ENCODE measurements at places on chromosomes 16 and 17.

GRCh38 chr17:74574489-74575142 lies 7.3 kb upstream of the CD300H start:
- no peak for DNase-seq

DNA sequence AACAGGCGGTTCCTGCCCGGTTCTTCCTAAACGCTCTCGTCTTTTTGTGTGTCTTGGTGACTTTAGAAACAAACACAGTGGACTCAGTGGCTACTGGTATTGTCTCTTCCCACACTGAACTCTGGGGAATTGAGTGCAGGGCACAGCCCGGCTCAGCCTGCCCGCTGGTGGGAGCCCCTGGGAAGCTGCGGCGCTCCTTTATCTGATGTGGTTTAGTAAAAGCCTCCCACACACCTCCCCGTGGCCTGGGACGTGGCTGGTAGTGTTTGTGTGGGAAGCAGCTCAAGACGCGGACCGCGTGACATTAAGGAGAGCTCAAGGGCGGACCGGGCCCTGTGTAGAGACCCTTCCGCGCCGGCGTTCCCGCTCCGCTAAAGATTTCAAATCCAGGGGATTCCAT lies 55.4 kb upstream of the PVALEF start:
- DNase-seq, result no peak

DNA sequence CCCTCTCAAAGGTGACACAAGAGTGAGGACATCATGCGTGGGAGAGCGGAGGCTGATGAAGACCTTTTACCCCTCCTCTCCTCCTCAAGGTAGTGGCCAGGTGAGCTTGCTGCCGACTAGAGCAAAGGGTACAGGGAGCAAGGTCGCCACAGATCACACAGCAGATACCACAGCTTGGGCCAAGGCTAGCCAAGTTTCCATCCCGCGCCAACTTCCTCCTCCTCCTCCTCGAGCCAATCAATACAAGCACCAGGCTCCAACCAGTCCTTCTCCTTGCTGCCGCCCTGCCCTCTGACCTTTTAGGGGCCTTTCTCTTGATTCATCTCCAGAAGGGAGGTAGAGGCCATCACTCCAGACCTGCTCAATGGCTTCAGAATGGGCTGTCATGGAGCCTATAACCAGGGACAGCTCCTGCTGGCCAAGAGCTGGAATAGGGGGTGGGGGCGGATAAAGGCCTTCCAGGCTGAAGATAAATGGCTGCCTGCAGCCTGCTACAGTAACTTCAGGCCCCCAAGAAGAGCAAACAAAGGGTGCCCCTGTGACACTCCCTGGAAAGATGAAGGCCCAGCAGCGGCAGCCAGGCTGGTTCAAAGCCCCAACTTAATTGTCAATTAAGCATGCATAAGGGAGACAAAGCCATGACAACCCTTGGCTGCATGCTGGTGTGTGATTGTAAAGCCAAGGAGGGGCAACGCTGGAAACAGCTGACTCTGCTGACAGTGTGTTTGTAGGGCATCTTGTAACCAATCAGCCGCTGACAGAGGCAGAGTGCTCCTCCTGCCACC lies 17.8 kb downstream of the HNF1B start:
- DNase-seq, result no peak

DNA sequence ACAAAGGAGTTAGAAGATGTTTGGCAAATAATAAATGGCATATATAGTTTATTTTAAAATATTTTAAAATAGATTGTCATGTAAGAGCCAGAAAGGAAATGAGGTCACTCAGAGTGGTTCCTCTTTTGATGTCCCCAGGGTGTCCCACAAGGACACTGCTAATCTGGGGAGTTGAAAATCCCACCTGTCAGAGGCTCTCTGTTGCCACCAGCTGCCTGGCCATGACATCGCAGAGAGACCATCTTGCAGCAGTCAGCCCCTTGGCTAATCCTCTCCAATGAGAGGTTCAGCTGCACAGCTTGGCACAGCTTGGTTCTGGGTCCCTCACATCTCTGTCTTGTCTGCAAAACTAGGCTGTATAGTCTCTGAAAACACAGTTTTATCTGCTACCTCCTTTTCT lies 11.0 kb upstream of the RBFOX1 start:
- DNase-seq, result no peak

DNA sequence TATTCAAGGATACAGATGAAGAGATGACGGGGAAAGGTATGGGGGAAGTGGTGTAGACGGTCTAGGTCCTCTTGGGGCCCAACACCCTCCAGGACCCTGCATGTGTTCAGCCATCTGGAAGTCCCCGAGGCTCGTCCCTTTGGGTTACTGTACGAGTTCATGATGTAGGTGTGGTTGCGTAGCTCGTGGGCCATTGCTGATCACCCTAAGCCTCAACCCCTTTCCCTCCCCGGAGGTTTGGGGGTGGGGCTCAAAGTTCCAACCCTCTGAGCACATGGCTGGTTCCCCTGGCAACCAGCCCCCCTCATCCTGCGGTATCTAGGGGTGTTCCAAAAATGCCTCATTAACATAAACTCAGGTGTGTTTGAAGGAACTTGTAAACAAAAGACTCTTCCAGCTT lies 98.8 kb upstream of the METRNL start:
- DNase-seq, result no peak

GRCh38 chr17:50507871-50508572 lies at the start of gene MYCBPAP:
MYCBPAP (plus strand) TSS chr17:50508439; CDS start chr17:50508675, 236 bp downstream.
- no peak for DNase-seq
